ENCODE measurements at places on chromosomes 3 and 15. TPM values are rescaled to one million over a fixed set of nuclear protein-coding genes. Genes with fewer than 3 reads are reported as not detected.
A peak's percentile ranks its signal among the peaks of the same experiment; 100 is the strongest.

DNA sequence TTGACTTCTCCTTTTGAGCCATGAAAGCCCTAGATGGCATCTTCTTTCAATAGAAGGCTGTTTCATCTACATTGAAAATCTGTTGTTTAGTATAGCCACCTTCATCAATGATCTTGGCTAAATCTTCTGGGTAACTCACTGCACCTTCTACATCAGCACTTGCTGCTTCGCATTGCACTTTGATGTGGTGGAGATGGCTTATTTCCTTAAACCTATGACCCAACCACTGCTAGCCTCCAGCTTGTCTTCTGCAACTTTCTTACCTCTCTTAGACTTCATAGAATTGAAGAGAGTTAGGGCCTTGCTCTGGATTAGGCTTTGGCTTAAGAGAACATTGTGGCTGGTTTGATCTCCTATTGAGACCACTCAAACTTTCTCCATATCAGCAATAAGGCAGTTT, 189.8 kb downstream of the PLCL2 start:
- DNase-seq, result no peak

GRCh38 chr3:29011441-29011840, 269.4 kb upstream of the RBMS3 start:
- no peak for DNase-seq

The PDZRN3 gene
- 6.7 TPM for total RNA-seq

GRCh38 chr15:41013691-41014414, 60.6 kb downstream of the CHAC1 start:
- DNase-seq, result no peak

The GPR27 gene
- not detected for total RNA-seq

DNA sequence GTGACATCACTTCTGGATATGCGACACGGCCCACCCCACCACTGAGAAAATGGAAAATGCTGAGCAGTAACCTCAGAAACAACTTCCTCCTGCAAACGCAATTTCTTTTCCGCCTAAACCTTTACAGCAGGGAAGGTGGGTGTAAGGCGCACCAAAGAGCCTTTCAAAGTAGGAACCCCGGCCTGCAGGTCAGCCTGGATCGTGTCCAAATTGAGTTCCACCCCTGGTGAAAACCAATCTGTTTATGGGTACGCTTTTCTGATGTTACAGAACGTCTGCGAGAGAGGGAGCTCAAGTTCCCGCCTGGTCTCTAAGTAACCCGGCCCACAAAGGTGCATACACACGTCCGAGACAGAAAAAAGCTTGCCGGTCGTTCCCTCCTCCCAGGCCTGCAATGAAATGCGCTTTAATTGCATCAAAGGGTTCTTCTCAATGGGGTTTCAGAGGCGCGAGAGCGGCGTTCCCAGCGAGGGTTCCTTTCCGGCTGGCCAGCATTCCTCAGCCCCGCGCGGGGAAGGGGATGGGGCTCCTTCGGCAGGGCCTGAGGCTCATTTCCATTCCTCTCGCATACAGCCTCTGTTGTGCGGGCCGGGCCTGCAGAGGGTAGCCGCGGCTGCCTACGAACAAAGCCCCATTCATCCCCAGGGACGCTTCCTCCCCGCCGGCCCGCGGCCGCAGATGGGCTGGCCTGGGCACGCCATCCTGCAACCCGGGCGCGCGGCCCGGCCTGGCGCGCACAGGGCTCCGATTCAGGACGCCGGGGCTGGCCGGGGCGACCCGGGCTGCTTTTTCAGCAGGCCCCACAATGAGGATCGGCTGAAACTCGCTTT, 138.1 kb downstream of the TMCO5A start:
- peak; percentile 85 for DNase-seq

DNA sequence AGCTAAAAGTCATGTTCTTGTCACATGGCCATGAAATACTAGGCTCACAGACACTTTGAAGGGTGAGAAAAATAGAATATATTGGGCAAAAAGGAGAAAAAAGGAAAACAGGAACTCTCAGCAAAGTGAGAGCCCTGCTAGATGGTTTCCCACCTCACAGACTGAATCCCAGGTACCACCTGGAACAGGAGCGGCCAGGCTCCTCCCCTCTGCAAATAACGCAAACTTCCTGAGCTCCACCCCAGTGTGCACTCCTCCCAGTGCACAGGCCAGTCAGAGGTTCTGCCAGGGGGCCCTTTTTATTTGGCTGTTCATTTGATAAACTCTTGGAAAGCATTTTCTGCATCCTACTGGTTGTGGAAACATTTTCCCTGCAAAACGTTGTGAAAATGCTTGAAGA, 780.4 kb downstream of the TBL1XR1 start:
- no peak for DNase-seq

The ATP6V1A gene
- total RNA-seq, result 59.2 TPM

- DNase-seq, result no peak
These were observed 108.1 kb downstream of the XXYLT1 start for GRCh38 chr3:195162816-195163215.

The PIGZ gene
- total RNA-seq, result 2.4 TPM

The LHFPL4 gene
- not detected for total RNA-seq

The MKRN3 gene
- total RNA-seq, result 6.5 TPM

DNA sequence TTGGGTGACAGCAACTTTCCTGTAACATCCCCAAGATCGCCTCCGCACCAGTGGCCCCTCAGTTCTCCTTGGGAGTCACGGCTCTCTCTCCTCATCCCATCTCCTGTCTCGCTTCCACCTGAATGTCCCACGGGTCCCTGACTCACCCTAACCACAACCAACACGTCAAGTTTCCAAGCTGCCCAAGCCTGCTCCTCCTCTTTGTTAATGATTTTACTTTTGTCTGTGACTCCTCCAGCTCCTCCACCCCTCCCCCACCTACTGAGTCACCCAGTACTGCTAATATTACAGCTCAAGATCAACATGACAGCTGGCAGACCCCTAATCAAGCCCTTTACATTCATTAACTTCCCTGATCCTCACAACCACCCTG, 39.3 kb downstream of the BDH1 start:
- DNase-seq, result peak; percentile 97

The REC114 gene
- not detected for total RNA-seq

DNA sequence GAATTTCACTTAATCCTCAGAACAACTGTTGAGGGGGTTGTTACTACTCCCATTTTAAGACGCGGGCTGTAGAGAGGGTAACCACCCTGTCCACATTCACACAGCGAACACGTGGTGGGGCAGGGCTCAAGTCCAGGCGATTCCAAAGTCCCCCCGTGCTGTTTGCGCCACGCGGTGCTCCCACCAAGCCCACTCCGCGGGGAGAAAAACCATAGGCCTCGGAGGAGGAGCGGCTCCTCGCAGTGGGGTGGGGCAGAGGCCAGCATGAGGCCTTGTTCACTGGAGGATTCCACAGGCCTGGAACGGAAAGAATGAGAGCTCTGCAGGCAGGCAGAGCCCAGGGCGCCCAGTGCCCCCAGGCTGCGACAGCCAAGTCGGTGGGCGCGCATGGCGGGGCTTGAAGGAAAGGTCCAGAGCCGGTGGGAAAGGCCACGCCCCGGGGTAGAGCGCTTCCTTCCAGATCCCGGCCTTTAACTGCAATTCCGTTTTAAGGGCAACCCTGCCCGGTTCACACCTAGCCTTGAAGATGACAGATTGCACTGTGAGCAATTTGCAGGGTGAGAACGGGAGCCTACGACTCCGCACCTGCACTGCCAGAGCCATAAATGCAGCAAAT, 161.8 kb upstream of the TBL1XR1 start:
- no peak for DNase-seq

GRCh38 chr15:93278006-93278405, 189.0 kb upstream of the RGMA start:
- no peak for DNase-seq

DNA sequence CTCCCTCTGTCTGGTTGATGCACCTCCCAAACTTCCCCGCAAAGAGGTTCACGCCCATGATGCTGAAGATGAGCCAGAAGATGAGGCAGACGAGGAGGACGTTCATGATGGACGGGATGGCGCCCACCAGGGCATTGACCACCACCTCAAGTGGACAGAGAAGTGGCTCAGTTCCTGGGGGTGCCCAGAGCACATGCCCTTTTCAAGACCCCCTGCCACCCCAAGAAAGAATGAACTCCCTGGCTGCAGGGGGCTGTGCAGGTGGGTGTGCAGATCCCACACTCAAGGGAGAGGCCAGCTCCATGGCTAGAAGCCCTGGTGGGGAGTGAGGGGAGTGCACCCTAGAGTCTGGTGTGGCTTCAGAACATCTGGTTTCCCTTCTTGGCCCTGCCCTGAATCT, 64.1 kb downstream of the EXOG start:
- no peak for DNase-seq

DNA sequence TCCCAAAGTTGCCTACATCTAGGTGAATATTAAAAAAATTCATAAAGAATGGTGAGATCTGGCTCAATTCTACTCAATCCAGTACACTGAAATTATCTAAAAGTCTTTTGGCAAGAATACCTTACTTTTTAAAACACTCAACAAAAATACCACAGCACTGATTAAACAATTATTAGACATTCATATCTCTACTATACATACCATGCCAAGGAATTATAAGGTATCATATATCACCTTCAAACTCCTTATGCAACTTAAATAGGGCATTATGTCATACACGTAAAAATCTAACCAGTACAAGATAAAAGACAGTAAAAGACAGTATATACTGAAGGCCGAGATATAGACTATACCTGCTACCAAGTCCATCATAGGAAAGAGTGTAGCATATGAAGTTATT, 6.1 kb upstream of the ANKRD28 start:
- DNase-seq, result no peak

- DNase-seq, result peak; percentile 93
These were observed 352.0 kb downstream of the GAP43 start for GRCh38 chr3:115975353-115975752.

GRCh38 chr3:12155828-12156227, 2.9 kb downstream of the TIMP4 start:
- peak; percentile 78 for DNase-seq

GRCh38 chr3:171309906-171310359, 150.3 kb downstream of the TNIK start:
- DNase-seq, result peak; percentile 70

- DNase-seq, result no peak
These were observed 218.3 kb upstream of the SOX2 start for GRCh38 chr3:181493423-181493822.

The TIMP4 gene
- total RNA-seq, result 0.46 TPM

DNA sequence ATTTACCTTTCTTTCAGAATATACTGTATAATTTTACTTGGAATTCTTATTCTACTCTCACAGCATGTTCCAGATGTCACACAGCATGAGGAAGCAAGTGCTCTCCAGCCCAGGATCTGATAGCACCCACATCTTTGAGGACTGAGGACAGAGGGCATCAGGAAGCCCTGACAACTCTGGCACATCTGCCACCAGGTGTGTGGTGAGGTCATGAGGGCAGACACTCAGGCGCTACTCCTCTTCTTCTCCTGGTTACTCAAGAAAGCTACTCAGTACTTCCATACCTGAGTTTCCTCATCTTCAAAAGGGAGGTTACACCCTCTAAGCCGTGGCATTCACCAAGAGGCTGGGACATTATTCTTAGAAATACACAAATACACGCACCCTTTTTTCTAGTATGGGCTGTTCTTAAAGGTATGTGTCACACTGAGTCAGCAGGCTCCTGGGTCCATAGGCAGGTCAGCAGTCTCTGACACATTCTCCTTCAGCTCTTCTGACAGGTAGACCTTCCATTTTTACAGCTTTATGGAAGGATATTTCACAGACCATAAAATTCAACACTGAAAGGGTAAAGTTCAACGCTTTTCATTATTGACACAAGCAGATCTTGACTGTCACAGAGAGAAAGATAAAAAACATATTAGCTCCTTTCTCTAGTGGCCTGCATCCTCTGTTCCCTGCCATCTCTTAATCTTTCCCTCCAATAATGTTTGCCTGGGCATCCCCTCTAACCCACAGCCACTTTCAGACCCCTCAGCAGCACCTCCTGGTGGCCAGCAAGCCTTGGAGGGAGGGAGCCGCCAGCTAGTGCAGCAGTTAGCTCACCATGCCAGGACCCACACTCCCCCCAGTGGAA, 103.2 kb upstream of the TJP1 start:
- DNase-seq, result peak; percentile 74

GRCh38 chr3:124605781-124606579, 124.3 kb upstream of the UMPS start:
- DNase-seq, result no peak

GRCh38 chr3:30760040-30760695, 134.3 kb downstream of the GADL1 start:
- peak; percentile 19 for DNase-seq

The GATA2 gene
- 0.90 TPM for total RNA-seq

DNA sequence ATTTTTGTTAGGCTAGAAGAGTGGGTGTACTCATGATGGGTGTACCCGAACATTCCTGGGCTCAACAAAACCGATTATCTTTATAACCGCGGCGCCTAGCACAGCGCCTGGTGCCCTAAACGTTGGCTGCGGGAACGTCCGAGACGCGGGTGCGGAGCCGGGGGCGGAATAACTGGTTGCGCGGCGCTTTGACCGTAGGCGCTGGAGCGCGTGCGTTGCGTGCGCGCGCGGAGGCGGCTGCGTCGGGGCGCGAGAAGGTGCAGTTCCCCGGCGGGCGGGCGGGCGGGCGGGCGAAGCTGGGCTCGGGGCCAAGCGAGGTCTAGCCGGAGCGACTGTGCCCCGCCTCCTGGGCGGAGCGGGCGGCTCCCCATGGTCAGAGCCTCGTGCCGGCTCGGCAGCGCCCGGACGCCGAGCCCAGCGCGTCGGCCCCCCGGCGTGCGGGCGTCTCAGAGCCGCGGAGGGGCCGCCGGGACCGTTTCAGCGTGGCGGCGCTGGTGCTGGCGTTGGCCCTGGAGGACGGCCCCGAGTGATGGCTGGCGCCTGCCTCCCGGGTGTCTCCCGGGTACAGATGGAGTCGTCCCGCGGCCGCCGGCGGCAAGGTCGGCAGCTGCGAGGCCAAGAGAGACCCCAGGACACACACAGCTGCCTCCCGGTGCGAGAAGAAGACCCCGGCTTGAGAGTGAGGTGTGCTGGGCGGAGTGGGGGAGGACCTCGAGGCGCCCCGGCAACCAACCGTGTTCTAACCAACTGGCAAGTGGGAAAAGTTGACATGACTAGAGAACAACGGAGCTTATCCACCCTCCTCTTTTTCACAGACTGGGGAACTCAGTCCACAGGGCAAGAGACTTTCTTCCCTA, at the start of gene PLAAT1:
TSS of gene PLAAT1 (plus strand) at position 373 of the 857 bp plus-strand sequence. CDS start 14,429 bp downstream, outside the sequence.
- DNase-seq, result no peak

DNA sequence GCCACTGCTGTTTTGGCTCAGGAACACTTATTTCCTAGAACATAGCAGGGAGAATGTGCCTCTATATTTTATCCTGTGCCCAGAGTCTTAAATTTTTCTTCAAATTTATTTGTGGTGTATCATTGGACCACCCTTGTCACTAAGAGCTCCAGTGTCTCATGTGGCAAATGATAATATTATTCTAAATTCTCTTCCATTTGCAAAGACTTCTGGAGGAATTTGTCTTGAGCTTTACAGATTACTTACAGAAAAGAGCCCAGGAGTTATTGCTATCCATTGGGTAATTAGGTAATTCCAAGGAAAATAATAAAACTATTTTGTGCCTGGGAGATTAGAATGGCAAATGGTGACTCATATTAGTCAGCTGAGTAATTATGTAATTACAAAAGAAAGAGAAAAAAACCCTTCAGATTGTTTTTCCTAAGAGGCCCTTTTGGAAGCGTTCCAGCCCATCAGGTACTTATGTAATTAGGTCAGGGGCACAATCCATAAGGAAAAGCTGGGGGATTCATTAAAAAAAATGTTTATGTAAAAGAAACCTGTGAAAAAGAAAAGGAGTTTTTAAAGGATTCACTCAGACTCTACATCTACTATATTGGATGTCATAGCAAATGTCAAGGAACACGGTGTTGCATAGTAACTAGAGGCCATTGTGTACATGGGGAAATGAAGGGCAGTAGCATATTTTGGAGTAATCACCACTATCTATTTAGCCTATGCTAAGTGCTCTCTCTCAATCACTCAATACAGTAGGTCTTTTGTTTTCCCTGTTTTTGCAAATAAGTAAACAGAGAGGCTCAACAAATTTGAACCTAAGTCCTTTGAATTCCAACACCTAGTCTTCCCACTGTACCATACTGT, 380.9 kb upstream of the RARB start:
- no peak for DNase-seq

Measured in LHCN-M2 (cell line).